ENCODE measurements at places on chromosomes 11 and 22.

DNA sequence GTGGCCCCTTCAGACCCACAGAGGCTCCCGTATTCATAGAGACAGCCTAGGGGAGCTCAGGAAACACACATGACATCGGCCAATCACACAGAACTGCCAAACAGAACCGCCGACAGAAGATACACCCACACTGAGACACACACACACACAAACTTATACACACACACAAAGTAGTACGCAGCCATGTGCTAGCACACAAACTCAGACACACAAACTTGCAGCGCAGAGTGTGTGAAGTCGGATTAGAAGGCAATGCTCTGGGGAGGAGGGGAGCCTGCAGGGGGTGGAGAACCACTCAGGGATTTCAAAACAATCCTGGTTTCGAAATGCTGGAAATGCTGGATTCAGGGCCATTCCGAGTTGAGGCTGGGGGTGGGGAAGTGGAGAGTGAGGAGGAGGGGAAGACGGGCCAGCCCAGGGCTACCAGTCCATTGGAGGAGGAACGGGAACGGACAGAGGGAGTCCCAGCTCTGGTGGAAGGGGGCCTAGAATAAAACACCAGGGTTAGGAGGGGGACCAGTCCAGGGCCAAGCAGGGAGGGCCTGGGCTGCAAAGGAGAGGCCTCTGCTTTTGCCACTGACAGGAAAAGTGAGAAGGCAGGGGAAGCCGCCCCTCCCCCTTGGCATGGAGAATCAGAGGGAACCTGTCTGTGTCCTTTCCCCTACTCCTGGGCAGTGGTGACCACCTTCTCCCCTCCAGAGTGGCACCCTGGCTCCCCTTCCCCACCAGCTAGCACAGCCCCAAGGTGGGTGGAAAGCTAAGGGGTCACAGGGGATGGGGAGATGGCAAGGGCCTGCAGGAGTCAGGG lies 4.4 kb downstream of the BCL9L start:
- no peak for DNase-seq

DNA sequence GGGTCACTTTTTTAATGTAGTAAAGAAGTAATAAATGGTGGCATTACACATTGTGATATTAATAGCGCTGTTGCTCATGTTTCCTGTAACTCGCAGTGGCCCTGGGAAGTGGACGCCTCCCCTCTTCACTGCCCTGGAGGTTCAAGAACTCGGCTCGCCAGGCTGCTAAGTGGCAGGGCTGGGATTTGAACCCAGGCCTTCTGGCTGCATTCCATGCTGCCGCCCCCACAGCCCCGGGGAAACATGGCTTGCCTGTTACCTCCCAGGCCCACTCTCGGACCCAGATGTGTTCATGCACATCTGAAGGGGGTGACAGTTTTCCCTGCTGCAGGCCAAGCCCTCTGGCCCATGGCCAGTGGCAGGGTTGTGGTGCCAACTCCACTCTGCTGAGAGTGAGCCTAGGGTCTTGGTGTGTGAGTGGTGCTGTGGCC lies 25.0 kb upstream of the MGAT3 start:
- DNase-seq = no peak

- no peak for DNase-seq
Measured at GRCh38 chr22:37054600-37055365, 3.2 kb downstream of the KCTD17 start.

DNA sequence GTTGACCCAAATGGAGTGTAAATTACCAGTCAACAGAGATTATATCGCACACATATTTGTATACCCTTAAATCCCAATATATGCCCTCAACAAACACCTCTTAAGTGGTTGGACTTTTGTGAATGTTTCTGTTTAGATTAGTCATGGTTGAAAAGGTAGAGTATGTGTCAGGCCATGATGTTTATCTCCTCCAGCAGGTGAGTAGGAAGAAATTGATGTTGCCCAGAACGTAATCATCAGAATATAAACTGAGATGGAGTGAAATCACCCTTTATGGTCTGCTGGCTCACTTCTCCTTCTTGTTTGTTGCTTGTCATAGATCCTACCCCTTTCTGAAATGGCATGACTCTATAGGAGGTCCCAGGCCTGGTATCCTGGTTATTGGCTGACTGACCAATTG lies 431.8 kb downstream of the ETS1 start:
- no peak for DNase-seq

- DNase-seq = no peak
Measured at GRCh38 chr11:71364176-71364671, 84.0 kb downstream of the DHCR7 start.

All from stimulated activated naive B cell treated with anti-CD40 and anti-IgM and Interleukin-4, amounts not matched to agents 10 μg/mL and 1 μg/mL and 100 μg/mL, for 72 hours (primary cell).